ENCODE measurements at places on chromosomes 4 and X.
A peak's percentile ranks its signal among the peaks of the same experiment; 100 is the strongest.

DNA sequence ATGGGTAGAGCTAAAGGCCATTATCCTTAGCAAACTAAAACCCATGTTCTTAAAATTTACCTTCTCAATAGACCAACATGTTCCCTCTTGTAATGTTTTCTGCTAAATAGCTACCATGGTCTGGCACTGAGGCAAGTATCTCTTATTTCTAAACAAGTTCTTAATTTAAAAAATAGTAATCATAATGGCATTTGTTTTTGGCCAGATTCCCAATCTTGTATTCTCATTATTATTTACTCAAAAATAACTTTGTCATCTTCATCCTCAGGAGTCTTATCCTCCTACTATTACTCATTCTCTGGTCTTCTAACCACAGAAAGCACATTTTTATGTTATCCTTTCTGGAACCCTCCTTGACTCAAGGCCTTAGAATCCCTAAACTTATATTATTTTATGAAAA is 931.2 kb downstream of the CCSER1 start:
- H3K27me3 ChIP-seq, result no peaks in the 10 kb centered on the region
- H3K4me3 ChIP-seq, result no peak overlapping the region
- H3K4me1 ChIP-seq, result no peaks in the 10 kb centered on the region
- DNase-seq, result no peak
- no peak overlapping the region for H3K27ac ChIP-seq

DNA sequence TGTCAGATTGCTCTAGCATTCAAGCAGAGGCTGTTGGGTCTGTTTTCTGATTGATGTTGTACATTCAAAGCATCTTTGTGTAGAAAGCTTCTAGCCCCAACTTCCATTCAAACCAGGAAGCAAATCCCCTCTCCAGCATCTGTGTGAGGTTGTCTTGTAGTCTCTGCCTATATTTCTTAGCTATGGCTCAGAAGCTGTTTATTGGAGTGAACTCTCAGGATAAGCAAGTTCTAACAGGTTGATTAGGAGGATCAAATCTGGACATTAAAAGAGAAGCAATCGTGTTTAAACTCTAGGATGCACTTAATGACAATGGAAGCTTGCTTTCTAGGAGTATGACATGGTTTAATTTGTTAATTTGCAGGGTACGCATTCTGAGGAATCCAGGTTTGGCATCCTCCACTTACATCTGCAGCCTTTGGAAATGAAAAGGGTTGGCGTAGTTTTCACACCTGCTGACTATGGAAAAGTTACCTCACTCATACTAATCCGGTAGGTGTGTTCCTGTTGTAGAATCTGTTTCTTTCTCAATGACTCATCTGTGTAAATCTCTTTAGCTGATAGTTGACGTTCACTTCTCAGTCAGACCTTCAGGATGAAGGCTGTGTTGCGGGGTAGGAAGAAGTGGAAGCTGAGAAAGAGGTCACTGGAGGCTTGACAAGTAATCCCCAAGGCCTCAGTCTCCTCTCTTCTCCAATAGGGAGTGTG is 88.0 kb upstream of the TLR2 start:
- H3K36me3 ChIP-seq, result peaks cover 4% of the 10 kb centered on the region
- no peak overlapping the region for H3K4me3 ChIP-seq
- no peak overlapping the region for H3K27ac ChIP-seq
- H3K27me3 ChIP-seq, result no peaks in the 10 kb centered on the region

DNA sequence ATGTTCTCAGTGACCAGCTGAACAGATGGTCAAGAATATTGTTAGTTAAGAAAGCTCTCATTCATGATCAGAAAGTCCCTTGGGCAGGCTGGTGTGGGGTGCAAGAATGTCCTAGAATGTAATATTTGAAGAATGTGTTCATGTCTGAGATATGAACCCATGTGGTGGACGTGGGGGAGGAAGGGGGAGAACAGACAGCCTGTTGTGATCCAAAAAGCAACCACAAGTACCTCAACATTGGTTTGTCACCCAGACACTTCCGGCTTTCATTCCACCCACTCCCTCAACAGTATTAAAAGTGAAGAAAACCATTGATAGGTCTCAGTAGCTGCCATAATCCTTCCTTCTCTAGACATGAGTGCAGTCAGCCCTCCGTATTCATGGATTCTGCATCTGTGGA is 82.2 kb downstream of the MAML3 start:
- H3K4me3 ChIP-seq, result no peak overlapping the region
- no peaks in the 10 kb centered on the region for H3K36me3 ChIP-seq
- no peaks in the 10 kb centered on the region for H3K27me3 ChIP-seq
- DNase-seq, result peak; percentile 50

GRCh38 chr4:47567511-47567910 is 82.4 kb downstream of the ATP10D start:
- H3K4me1 ChIP-seq, result no peaks in the 10 kb centered on the region
- no peaks in the 10 kb centered on the region for H3K27me3 ChIP-seq
- H3K4me3 ChIP-seq, result no peak overlapping the region

GRCh38 chr4:78650106-78651024 is 98.8 kb downstream of the ANXA3 start:
- no peak overlapping the region for H3K4me3 ChIP-seq
- H3K27me3 ChIP-seq, result no peaks in the 10 kb centered on the region
- no peak overlapping the region for H3K27ac ChIP-seq
- H3K4me1 ChIP-seq, result peaks cover 2% of the 10 kb centered on the region

DNA sequence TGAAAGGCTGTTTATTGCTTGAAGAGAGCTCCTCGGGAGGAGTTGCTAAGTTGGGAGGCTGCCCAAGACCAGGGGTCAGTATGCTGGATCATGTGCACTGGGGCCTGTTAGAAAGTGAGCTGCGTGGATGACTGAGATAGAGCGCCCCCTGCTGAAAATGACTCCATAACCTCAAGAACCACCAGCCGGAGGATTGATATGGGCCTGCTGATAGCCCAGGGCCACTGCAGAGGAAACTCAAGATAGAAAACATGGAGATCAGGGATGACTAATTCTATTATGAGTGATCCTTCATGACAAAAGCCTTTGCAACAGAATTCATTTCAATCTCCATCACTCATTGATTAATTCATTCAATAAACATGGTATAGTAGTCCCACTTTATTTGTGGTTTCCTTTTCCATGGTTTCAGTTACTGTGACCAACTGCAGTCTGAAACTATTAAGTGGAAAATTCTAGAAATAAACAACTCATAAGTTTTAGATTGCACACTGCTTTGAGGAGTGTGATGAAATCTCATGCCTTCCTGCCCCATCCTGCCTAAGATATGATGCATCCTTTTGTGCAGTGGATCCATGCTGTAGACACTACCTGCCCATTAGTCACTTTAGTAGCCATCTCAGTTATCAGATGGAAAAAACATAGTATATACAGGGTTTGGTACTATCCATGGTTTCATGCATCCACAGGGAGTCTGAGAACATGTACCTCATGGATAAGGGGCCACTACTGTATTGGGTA is 126.7 kb upstream of the MBNL3 start:
- peak; percentile 65 for DNase-seq
- no peak overlapping the region for H3K27ac ChIP-seq
- H3K4me3 ChIP-seq, result no peak overlapping the region
- H3K36me3 ChIP-seq, result no peaks in the 10 kb centered on the region

DNA sequence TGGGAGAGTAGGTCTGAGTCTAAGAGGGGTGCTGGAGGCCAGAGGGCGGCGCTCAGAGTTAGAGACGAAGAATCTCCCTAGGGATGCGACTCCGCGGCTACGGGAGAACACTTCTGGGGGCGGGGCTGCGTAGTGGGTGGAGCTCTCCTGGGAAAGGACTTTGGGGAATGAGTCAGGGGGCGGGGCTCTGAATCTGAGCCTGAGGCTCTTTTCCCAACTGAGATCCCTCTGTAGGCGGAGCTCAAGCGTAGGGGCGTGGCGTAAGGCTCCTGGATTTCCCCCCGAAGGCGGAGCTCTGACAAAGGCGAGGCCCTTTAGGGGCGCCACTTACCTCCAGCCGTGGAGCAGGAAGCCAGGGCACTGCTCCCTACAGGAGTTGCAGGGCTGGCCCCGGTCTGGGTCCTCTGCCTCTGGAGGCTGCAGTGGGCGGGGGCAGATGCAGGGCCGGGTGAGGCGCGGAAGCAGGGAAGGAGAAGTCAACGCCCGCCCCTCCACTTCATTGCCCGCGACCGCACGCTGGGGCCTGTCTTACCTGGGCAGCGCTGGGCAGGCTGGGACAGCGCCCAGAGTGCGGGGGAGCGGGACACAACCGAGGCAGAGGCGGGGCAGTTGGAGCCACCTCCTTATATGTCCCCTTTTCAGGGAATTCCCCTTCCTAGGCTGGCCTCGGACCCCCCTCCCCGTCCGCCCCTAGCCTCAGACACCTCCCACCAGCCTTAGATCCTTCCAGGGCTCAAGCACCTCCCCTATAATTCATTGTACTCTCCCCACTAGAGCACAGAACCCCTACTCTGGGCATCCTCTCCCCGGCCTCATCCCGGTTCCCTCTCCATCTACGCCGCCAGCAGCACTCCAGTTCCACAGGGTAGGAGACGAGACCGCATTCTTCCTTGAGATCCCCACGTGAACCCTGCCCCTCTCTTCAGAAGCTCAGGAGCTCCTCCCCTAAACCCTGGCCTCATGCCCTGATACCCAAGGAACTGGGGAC is 1.6 kb downstream of the PRICKLE3 start:
- no peaks in the 10 kb centered on the region for H3K4me1 ChIP-seq
- peak overlapping the region; percentile 60 for H3K4me3 ChIP-seq
- peak; percentile 93 for DNase-seq
- peaks cover 4% of the 10 kb centered on the region for H3K36me3 ChIP-seq
- no peaks in the 10 kb centered on the region for H3K27me3 ChIP-seq
- peak overlapping the region; percentile 88 for H3K27ac ChIP-seq

DNA sequence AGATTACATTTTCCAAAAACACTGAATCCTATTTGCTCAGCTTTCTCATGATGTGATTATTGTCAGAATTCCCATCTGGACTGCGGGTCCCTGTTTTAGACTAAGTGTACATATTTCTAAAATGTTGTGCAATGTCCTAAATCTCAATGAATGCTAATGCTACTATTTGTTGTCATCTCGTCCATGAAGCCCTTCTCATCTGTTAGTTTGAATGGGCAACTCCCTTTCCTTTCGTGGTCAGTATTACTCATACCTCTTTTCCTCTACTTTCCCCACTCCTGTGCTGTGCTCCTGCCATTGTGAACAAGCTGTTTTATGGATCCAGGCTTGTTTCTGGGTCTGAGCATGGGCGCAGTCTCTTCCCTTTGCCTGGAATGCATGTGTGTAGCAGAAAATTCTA is 91.0 kb downstream of the MID1 start:
- DNase-seq, result no peak
- no peaks in the 10 kb centered on the region for H3K4me1 ChIP-seq
- no peak overlapping the region for H3K27ac ChIP-seq

GRCh38 chr4:154044742-154045485 is 256.0 kb upstream of the SFRP2 start:
- DNase-seq, result no peak
- H3K4me3 ChIP-seq, result no peak overlapping the region
- no peak overlapping the region for H3K27ac ChIP-seq
- no peaks in the 10 kb centered on the region for H3K27me3 ChIP-seq

DNA sequence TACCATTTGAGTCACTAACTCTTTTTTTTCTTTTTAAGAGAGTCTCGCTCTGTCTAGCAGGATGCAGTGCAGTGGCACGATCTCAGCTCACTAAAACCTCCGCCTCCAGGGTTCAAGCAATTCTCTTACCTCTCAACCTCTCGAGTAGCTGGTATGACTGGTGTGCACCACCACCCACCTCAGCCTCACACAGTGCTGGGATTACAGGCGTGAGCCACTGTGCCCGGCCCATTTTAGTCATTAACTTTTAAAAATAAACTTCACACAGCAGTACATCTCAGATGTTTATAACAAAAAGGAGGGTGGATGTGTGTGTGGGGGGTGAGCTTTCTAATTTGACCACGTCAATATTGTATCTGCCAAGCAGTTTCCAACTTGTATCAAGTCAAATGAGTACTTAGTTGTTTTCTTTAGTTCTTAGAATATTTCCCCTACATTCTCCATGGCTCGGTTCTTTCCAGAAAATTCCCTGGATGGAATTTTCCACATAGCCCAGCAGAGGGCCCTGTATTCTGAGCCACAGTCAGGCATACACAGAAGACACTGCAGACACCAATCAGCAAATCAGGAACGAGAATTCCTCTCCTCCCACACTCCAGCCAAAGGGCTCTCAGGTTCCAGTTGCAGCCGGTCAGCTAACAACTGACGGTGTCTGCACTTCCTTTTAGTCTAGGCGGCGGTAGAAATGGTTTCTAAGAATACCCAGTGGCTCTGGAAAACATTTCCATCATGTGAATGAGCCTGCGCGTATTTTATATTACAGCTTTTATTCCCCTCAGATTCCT is 20.1 kb upstream of the ARAF start:
- peak; percentile 82 for DNase-seq
- peak overlapping the region; percentile 65 for H3K27ac ChIP-seq
- no peaks in the 10 kb centered on the region for H3K36me3 ChIP-seq
- no peak overlapping the region for H3K4me3 ChIP-seq

GRCh38 chr4:94400191-94400590 is 51.6 kb upstream of the PDLIM5 start:
- H3K36me3 ChIP-seq, result no peaks in the 10 kb centered on the region
- H3K27ac ChIP-seq, result no peak overlapping the region
- no peaks in the 10 kb centered on the region for H3K4me1 ChIP-seq
- no peaks in the 10 kb centered on the region for H3K27me3 ChIP-seq
- H3K4me3 ChIP-seq, result no peak overlapping the region

GRCh38 chrX:129831091-129831885 is 12.4 kb downstream of the ZDHHC9 start:
- peaks cover 1% of the 10 kb centered on the region for H3K36me3 ChIP-seq
- no peaks in the 10 kb centered on the region for H3K27me3 ChIP-seq
- no peak overlapping the region for H3K27ac ChIP-seq
- no peak for DNase-seq
- peaks cover 4% of the 10 kb centered on the region for H3K4me1 ChIP-seq

DNA sequence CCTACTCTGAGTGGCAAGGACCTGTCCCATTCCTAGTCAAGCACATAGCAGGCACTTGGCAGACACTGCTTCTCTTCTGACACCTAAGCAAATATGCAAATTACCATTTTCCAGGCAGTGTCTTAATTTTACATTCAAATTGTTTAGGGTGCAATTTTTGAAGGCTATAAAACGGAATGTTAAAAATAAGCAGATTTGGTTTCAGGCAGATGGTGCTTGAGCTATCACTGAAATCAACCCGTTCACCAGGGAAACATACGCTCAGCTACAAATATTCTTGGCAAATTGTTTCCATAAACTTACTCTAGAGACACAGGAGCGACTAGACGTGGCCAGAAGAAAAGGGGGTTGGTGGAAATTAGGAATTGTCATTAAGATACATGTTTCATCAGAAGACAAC is 45.7 kb downstream of the BEND2 start:
- no peaks in the 10 kb centered on the region for H3K27me3 ChIP-seq
- no peaks in the 10 kb centered on the region for H3K36me3 ChIP-seq
- H3K4me1 ChIP-seq, result no peaks in the 10 kb centered on the region
- DNase-seq, result no peak
- no peak overlapping the region for H3K4me3 ChIP-seq
- no peak overlapping the region for H3K27ac ChIP-seq

GRCh38 chr4:127604949-127605709 is 27.6 kb upstream of the INTU start:
- peak; percentile 31 for DNase-seq
- no peaks in the 10 kb centered on the region for H3K36me3 ChIP-seq
- H3K27me3 ChIP-seq, result no peaks in the 10 kb centered on the region
- no peak overlapping the region for H3K4me3 ChIP-seq
- no peaks in the 10 kb centered on the region for H3K4me1 ChIP-seq
